Globus pallidus (tissue), 1 donor: ENCODE measurements at places on chromosomes 3 and 15.
A peak's percentile ranks its signal among the peaks of the same experiment; 100 is the strongest.

GRCh38 chr3:122502941-122503340 is 11.8 kb downstream of the KPNA1 start:
- DNase-seq = no peak

- DNase-seq = no peak
These were observed 180.6 kb downstream of the PLCL2 start for GRCh38 chr3:17065315-17065714.

DNA sequence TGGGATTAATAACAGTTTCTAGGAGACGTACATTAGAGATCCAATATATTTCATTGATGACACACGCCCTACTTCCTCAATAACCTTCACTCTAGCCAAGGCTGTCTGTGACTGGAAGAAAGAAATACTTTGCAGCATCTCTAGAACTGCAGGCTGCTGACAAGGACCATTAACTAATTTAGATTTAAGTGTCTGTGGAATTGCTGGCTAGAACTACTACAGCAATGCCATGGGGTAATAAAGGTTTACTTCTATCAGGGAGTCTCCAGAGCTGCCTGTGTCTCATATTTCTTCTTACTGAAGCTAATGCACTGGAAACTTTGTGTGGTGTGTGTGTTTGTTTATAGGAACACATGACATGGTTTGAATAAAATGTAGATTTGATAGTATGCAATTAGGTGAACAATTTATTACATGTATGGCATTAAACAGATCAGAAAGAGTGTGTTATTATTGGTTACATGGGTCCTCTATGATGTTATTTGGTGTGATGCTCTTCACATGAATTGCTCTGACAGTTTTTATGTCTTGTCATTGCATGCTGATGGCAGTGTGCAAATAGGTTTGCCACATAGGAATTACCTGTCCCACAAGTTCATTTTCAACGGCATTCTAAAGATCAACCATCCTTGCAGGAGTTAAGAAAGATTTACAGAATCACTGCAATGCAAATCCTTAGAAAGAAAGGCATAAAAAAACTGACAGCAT is 916.2 kb upstream of the CADM2 start:
- DNase-seq = no peak

DNA sequence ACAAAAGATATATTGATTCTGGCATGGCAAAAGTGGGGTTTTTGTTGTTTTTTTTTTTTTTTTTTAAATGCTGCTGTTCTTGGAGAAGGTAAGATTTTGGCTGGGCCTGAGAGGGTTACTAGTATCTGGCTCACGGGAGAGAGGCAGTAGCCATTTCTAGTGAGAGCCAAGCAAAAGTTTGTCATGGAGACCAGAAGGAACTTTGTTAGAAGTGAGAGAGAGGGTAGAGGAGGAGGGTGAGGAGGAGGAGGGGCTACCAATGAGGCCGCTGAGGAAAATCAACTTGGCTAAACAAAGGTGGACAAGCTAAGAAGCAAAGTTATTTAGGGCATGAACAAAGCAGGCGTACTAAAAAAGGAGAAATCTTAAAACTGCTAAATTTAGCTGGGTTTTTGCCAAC is 48.9 kb upstream of the STRIT1 start:
- DNase-seq = peak; percentile 39

DNA sequence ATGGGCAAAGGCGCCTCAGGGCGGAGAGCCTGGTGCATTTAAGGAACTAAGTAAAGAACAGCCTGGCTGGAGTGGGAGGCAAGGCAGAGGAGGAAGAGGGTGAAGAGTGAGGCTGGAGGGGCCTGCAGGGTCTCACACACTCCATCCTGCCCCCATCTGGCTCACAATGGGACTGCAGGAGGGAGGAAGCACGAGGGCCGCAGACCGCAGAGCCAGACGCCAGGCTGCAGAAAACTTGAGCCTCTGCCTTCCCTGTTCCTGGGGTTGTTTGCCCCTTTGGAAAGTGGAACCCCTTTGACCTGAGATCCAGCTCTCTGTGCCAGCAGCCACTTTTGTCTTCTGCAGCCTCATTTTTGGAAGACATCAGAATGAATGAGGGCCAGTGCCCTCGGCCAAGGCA is 138.0 kb downstream of the SRGAP3 start:
- peak; percentile 33 for DNase-seq

- no peak for DNase-seq
These were observed 12.0 kb downstream of the DNASE1L3 start for GRCh38 chr3:58198804-58199203.

DNA sequence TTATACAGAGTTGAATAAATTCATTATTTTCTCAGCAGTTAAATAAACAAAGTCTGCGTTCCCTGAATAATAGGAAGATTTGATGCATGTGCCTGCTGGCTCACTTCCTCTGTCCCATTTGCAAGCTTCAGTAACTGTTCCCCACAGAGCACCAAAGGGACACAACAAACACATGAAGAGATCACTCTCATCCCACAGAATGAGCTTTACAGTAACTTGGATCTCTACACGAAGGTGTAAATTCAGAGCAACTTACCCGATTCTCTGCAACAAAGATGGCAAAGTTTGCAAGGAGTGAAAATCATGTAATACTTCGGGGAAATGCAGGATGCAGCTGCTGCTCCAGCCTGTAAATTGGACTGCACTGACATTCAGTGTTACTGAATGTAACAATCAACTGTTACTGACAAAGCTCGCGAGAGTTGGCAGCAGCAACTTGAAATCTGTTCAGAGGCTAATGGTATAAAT is at the start of gene BCHE:
BCHE (minus strand) TSS at position 366 of the 468 bp plus-strand sequence. CDS start 6,390 bp downstream, outside the sequence.
- DNase-seq = peak; percentile 52

GRCh38 chr3:112379020-112379690 is 46.2 kb downstream of the CD200 start:
- no peak for DNase-seq

DNA sequence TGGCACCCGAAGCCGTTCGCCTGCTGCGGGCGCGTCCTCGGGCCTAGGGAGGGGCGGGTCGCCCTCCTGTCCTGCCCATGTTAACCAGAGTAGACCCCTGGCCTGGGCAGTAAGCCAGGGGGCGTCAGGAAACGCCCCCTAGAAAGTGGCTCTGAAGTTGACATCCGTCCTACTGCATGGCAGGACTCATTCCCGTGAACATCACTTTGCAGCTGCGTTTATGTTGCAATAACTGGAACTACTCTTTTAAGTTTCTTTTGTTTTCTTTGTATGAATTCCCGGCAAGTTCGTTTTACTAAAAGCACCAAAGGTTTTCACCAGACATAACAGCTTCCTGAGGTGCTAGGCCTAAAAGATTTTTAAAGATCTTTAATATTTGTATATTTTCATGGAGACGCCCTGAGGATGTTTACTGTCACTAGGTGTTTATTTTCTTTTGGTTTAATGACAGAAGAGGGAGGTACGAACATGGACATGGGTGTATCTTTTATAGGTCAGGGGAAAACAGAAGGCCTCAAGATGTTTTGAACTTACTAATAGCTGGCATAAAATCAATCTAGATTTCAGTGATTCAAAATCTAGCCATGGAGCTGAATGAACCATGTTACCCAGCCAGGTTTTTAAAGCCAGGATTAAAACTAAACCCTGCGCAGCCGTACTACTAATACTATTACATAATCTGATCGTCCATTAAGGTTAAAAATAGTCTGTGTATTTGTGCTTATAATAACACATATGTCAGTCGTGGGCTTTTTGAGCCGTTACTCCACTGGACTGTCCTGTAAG is 1.0 kb downstream of the C15orf61 start:
- DNase-seq = peak; percentile 24

- peak; percentile 97 for DNase-seq
These were observed 178.1 kb upstream of the KBTBD8 start for GRCh38 chr3:66819993-66820501.

GRCh38 chr3:32873531-32874130 is 55.8 kb downstream of the TRIM71 start:
- DNase-seq = no peak

DNA sequence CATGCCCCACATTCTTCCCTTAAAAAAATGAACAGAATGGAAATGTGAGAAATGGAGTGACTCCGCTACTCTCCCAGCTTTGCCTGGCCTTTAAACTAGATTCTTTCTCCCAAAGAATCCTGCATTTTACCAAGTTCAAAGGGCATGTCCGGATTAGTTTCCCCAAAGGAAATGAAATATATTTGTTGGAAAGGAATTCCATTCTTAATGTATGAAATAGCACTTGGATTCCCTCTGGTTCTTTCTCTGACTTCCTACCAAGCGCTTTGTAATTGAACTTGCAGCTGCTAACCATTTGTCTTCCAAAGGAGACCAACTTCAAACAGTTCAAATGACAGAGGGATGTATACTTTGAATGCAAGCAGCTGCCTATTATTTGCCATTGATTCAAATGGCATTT is 18.9 kb downstream of the MAP2K1 start:
- no peak for DNase-seq

GRCh38 chr3:166209701-166210100 is 372.5 kb upstream of the BCHE start:
- DNase-seq = no peak

DNA sequence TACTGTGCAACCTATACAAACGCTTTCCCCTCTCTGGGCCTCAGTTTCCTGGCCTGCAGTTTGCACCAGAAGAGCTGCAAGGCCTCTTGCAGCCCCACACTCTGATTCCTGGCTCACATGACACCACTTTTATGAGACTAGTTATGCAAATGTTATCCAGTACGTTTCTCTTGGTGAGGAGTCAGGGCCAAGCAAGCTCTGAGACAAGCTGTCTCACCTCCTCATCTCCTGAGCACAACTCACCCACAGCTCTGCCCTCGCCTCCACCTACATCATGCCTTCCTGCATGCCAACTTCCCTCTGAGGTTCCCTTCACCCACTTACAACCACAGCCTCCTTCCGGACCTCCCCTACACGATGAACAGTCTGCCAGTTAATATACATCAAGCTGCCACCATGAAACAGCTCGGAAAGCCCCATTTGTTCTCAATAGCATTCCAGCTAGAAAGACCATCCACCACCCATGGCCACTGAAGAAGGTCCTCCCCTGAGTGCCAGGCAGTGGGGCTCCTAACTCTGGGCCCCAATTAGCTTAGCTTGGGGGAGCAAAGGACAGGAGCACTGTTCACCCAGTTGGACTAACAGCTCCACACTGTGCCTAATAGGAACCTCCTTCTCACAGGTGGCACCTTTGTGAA is 25.0 kb downstream of the CRYGS start:
- no peak for DNase-seq

GRCh38 chr3:194177141-194177540 is 41.2 kb downstream of the HES1 start:
- no peak for DNase-seq

GRCh38 chr15:44414001-44414400 is 13.4 kb upstream of the CTDSPL2 start:
- no peak for DNase-seq

DNA sequence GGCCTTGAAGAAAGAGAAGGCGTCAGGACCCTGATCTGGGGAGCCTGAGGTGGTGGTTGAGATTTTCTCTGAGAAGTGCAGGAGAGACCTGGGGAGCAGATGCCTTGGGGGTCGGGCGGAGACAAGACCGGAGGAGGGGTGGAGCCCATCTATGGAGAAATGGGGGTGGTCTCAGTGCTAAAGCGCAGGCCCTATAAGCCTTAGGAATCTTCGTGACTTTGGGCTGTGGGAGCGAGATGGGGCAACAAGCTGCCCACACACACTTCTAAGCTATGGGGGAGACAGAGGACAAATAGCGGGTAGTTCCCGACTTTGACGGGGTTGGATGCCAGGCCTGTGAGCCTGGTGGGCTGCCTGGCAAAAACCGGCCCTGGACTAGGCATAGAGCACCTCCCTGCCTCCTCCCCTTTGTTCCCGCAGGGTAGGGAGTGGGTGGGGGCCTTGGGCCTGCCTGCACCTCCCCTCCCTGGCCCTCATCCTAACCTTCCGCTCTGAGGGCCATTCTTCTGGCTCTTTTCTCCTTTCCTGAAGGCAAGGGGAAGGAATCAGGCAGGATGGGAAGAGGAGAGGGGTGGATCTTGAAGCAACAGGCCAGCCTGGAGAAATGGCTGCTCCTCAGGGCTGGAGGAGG is 880 bp downstream of the NISCH start:
- DNase-seq = peak; percentile 22

DNA sequence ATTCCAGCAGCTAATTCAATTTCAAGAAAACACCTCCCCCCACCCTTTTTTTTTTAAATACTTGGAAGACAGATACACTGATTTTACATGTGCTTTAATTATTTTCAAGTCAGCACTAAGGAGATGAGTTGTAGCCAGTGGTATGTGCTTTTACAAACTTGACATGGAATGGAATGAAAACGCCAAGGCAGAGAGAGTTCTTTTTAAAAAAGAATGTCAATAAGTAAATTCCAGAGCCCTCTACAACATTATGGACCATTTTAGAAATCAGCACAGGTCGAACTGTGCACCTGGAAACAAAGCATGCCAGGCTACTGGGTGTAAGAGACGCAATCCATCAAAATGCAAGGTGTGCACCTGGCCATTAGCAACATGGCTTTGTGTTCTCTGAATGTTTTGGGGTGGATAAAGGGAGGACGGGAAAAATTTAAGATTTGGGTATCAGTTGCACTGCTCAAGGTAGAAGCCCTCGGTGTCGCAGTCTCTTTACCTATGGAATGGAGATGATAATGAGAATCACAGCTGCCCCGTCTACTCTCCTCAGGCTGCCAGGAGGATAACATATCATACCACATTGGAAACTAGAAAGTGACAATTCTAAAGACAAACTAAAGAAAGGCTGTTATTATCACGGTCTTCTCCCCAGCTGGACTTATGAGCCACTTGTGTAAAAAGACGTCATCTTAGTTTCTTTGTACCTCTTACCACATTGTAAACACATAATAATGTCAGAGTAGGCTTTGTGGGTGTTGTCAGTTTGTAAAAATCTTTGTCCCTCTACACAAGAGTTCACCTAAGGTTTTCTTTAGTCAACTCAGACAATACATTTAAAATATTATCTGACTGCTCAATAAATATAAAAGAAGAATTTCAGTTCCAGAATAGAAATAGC is 107.4 kb upstream of the PRICKLE2 start:
- DNase-seq = no peak

DNA sequence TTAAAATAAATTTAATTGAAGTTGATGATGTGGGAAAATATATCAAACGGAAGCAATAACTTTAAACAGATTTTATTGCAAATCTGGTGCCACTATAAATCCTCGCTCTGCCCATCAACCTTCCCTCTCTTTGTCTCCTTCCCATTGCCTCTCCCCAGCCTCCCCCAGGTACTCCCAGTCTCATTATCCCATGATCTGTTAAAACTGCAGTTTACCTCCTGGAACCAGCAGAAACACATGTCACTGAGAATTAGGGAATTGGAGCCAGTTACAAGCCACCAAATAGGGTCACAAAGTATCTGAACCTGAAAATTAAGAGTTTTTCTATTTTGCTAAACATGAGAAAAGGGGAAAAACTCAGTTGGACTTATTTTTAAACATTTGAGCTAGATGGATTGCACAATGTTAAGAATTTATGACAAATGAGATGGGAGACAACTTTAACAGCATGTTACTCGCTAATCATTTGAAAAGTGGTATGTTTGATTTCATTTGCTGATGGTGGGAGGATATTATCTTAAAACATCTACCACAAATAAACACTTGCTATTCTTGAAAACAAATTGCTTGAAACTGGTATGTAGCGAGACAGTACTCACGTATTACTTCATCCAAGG is 2.4 kb downstream of the PLCH1 start:
- no peak for DNase-seq

DNA sequence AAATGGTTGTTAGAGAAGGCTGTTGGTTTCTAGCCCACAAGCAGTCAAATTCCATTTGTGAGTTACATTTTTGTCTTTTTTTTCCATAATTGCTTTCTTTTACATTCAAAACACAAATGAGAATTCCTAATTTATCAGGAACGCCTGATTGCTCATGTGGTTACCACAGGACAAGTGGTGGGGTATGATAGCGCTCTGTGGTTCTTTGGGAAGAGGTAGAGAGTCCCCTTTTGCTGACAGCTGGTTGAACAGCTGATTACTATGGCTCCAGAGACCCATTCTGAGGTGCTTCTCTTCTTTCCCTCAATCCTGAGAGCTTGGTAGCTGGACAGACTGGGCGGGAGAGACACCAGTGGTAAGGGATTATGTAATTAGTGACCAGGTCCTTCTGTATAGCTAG is 24.4 kb downstream of the CNOT10 start:
- DNase-seq = no peak
